Activated CD4-positive, alpha-beta T cell treated with anti-CD3 and anti-CD28 coated beads for 48 hours (primary cell): ENCODE measurements at places on chromosomes 2 and 18.
A peak's percentile ranks its signal among the peaks of the same experiment; 100 is the strongest.

GRCh38 chr18:42185486-42185885 is 230.5 kb downstream of the PIK3C3 start:
- DNase-seq = no peak

- DNase-seq = no peak
These were observed 5.8 kb upstream of the ARL5A start for GRCh38 chr2:151833984-151834383.

- no peak for DNase-seq
These were observed 6.2 kb upstream of the KDSR start for GRCh38 chr18:63373161-63373560.

GRCh38 chr2:188875104-188875503 is 99.1 kb upstream of the COL3A1 start:
- no peak for DNase-seq

DNA sequence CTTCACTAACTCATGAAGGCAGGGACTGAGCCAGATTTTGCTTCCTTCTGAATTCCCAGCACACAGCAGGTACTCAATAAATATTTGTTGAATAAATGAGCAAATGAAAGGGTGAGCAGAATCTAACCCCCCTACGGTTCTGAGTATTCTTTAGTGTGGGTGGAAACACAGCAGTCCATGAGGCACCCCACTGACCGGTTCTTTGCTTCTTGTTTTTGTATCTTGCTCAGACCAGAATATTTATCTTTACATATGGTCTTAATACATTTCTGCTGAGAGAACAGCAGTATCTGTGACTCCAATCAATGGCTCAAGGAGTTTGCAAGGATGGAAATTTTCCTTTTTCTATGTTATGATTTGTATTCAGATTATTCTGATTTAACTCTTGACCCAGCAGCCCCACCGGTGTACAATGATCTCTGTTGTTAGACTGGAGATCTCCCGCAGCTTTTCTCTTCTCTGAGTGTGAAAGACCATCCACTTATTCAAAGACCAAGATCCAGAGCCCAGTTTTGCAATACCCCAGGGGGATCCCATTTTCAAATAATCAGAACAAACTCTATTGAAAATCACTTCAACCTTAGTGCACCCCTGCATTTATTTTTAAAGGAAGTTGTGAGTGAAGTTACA is 506.5 kb upstream of the TNP1 start:
- DNase-seq = no peak

DNA sequence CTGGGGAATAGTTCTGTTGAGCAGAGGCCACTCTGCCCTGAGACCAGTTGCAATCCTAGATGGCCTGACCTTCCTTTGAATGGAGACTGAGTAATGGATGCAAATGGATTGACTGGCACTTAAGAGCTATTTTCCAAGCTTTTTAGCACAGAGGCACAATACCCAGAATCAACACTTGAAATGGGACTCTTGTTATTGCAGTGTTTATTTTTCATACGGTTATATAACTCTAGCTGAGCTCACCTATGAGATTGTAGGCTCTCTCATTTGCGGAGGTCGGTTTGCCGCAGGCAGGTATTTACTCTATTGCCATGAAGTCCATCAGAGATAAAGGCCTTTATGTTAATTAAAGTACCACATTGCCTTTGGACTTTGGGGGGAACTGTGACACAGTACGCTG is 422.3 kb upstream of the CELF4 start:
- DNase-seq = no peak

DNA sequence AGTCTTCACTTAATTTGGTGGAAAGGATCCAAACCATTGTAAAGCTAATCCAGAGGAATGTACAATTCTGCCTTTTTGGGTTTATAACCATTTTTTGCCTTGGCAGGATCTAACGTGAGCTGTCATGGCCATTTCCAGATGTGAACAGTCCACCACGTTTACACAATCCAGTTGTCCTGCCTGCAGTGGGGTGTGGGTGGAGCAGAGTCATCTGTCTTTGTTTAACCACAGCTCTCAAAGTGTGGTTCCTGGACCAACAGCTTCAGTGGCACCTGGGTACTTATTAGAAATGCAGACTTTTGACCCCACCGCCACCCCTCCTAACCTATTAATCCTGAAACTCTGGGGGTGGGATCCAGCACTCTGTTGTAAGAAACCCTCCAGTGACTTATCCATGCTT is 35.9 kb downstream of the FHOD3 start:
- DNase-seq = no peak

DNA sequence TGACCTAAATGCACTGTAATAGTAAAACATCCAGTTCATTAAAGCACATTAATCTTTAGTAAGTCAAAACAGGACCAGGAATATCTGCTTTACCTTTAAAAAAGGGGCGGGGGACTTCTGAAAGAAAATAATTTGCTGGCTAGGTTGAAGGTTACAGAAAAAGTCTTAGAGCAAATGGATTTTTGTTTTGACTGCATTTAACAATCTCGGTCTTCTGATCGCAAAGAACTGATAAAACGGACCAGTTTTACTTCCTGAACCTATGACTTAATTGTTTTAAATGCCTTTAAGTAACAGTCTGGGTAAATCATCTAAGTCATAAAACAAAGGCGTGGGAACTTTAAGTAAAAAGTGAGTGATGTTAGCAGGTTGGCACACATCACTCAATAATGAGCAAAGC is 783 bp downstream of the BUB1 start:
- no peak for DNase-seq

- peak; percentile 74 for DNase-seq
These were observed at the start of gene NRP2 for GRCh38 chr2:205682239-205682970. Gene NRP2, plus strand, starts transcription at chr2:205682501. Its CDS starts 790 bp downstream, at chr2:205683291.

- DNase-seq = no peak
These were observed 23.0 kb upstream of the ADAM17 start for GRCh38 chr2:9578467-9579235.

DNA sequence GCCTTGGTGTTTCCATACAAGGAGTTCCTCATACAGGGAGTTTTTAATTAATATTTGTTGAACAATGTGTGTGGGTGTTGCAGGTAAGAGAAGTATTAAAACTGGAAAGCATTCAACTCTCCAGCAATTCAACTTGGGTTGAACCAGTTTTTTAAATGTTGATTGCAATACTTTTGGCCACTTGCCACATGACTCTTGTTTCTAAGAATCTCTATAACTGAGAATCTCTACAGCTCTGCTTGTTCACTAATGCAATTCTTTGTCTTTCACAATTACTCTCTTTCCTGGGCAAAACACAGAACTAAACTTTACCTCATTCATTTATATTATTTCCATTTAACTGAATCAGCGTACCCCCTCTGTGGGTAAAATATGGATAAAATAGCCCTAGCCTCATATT is 429.4 kb downstream of the ARHGAP15 start:
- DNase-seq = no peak

GRCh38 chr18:23716516-23716915 is 27.3 kb downstream of the LAMA3 start:
- DNase-seq = no peak

- DNase-seq = no peak
These were observed 31.3 kb upstream of the PTPN4 start for GRCh38 chr2:119728421-119728820.

GRCh38 chr18:66616523-66616983 is 12.7 kb upstream of the CDH19 start:
- DNase-seq = no peak

DNA sequence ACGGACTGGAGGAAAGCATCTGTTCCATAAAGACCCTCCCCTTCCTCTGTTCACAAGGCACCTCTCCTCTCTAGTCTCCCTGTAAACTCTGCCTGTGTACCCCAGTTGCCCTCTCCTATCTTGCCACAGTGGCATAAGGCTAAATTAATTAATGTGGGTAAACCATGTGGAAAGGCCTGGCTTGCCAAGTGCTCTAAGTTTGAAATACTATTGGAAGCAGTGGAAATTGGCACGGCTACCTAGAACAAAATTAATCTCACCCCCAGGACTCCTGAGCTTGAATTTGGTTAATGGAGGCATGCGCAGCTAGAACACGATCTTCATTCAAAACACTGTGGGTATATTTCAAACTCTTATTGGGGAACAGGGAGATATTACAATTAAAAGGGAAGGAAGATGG is 19.2 kb upstream of the SLC14A2 start:
- DNase-seq = no peak

DNA sequence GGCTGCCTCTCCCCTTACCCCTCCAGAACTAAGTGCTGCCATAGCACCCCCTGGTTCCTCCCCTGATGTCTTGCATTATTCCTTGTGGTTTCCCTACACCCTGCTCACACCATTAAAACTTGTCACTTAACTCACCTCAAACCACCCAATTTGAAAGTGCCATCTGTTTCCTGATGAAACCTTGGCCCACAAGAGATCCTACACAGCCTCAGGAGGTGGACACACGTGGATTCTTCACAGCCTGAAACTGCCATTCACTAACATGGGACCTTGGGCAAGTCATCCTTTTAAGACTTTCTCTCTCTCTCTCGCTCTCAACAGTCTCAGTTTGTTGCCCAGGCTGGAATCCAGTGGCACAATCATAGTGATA is 27.5 kb upstream of the FAM124B start:
- no peak for DNase-seq

DNA sequence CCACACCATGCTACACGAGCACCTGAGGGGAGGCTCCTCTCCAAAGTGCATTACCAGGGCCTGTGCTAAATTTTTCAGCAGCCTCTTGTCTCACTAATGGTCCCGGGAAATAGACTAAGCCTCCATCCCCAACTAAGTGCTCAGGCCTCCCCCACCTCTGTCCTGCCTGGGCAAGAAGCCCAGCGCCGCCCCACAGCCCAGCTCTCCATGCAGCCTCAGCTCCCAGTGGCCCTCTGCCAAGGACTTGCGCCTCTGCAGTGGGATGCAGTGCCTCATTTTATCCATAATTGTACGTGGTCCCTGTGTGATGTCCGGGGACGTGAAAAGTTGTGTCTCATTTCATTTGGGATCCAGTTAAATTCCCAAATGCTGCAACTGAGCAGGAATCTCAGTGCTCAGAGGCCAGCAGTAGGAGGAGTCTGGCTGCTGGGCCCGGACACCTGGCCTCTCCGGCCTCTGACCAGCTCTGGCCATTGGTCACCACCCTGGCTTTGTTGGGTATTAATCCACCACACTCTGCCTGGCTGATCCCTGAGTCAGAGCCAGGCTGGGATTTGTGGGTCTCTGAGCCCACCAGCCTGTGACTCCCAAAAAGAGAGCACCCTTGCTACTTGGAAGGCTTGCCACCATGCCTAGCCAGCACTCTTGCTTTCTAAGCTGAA is 11.4 kb upstream of the STEAP3 start:
- DNase-seq = no peak

DNA sequence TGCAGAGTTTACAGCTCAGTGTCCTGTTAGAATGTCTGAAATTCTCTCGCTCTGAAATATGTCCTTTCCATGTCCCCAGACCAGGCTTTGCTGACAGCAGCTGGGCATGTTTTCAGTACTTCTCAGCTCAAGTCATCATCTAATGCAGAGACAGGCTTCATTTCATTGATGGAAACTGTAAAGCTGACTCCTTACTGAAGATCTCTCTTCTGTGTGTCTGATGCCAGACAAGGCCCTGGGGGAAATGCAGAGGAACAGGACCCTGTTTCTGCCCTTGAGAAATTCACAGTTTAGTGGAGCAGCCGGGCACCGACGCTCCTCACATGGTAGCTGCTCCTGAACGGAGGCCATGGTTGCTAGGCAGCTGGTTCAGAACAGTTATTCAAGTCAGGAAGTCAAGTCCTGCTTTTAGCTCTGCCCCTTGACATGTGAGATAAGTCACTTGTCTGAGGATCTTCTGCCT is 24.6 kb upstream of the FZD7 start:
- DNase-seq = no peak

GRCh38 chr2:179239195-179239594 is 25.4 kb downstream of the SESTD1 start:
- DNase-seq = no peak

GRCh38 chr18:79400091-79400590 is 4.4 kb downstream of the NFATC1 start:
- DNase-seq = peak; percentile 81

DNA sequence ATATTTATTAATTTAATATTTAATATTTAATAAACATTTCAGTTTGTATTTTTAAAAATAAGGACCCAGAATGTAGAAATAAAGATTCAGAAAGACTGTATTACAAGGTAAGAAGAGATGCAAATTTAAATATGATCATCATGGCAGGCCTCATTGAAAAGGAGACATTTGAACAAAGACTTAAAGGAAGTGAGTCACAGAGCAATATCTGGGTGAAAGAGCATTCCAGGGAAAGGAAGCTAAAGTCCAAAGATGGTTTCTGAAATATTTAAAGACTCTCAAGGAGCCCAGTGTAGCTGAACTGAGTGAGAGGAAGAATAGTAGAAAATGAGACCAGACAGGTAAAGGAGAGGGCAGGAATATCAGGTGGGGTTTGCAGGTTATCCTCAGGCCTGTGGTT is 5.9 kb downstream of the SCYGR4 start:
- no peak for DNase-seq

DNA sequence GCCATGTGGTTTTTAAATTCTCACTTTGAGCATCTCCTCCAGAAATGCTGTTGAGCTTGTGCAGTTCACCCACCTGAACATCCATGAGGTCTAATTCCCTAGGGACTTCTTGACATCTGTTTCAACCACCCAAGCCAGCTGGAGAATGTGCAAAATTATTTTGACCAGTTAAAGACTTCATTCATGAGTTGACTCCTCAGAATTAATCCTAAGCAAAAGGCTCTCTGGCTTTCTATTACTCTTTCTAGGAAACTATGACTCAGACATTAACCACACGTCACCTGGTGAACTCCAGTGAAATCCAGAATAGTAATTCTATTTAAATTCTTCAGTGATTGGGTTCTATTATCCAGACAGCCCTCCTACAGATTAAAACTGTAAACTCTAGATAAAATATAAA is 247.5 kb downstream of the NBAS start:
- DNase-seq = no peak

GRCh38 chr2:11058129-11058528 is 97.1 kb upstream of the SLC66A3 start:
- no peak for DNase-seq

DNA sequence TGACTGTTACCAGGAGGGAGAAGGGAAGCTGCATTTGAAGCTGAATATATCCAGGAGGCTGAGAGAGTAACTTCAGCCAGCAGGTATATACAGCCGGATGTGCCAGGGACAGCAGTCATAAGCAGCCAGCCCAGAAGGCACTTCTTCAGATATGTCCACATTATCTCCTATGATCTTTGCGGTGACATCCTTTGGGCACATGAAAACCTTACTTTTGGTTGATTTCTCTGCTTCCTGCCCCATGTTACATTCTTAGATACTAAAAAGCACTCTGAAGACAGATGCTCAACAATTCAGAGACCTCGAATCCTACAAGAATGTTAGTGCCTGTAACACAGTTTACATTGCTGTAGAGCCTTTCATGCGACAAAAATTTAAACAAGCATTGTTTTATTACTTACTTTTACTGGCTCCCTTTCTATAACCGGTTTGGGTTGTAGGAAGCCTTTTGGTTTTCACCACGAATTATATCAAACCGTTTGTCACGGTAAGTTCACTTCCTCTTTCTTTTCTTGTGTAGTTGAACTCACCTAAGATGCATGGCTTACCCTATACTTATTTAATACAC is 50.3 kb upstream of the TLK1 start:
- DNase-seq = peak; percentile 43

GRCh38 chr2:1674766-1675397 is 69.4 kb downstream of the PXDN start:
- no peak for DNase-seq
